Spinal cord (tissue), 10 donors: ENCODE measurements at places on chromosomes 12 and 14. TPM values are rescaled to one million over a fixed set of nuclear protein-coding genes. Genes with fewer than 3 reads are reported as not detected.
A peak's percentile ranks its signal among the peaks of the same experiment; 100 is the strongest.

DNA sequence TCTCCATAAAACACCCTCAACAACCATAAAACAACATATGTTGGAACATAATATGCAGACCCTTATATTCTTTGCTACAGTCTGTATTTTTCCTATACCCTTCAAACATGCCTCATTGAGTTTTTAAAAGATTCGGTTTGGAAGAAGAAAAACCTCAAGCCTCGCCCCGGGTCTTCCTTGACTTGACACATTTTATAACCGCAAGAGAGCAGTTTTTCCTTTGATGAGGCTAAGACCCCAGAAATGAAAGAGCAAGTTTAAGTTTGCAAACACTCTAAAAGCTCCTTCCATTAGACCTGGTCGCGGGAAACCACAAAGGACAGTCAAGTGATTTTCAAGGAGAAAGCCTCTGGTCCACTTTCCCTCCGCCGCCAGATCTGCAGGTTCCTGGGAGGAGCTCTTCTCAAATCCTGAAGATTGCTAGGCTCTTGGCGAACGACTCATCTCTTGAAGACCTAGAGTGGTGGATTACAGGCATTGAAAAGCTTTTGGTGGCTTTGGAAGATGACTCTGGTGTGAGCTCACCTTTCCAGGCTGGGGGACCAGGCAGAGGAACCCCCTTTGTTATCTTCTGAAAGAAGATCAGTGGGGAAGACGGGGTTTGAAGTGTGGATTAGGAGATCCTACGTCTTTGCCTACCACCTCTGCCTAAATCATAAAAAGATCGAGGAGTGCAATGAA, at the start of gene ASCL4:
ASCL4 (plus strand) TSS at position 356 of the 681 bp plus-strand sequence. CDS start 515 bp downstream, outside the sequence.
- no peak within 1 kb of the TSS for H3K27ac ChIP-seq
- H3K27me3 ChIP-seq, result peaks cover 43% of the 10 kb centered on the region
- H3K36me3 ChIP-seq, result no peaks in the 10 kb centered on the region
- H3K4me3 ChIP-seq, result no peak within 1 kb of the TSS
- peaks cover 5% of the 10 kb centered on the region for H3K4me1 ChIP-seq
- no peak for DNase-seq

GRCh38 chr12:92987846-92988621, 58.9 kb upstream of the EEA1 start:
- H3K36me3 ChIP-seq, result no peaks in the 10 kb centered on the region
- no peaks in the 10 kb centered on the region for H3K27me3 ChIP-seq

DNA sequence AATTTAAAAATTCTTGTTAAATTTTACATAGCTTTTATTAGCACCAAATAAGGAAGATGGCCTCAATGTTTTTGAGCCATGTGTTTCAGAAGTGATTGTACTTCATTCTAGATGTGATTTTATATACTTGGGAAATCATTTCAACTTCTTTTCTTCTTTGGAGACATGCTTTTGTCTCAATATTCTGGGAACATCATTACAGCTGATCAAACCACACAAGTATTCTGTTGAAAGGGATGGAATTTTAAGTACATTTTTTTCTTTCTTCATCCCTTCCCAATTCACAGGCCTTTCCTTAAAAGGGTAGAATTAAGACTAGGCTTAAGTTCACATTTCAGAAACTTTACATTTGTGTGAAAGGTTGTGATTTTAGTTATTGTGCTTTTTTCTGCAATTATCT, 66.4 kb downstream of the PAPOLA start:
- no peaks in the 10 kb centered on the region for H3K27me3 ChIP-seq
- H3K27ac ChIP-seq, result no peak overlapping the region
- no peaks in the 10 kb centered on the region for H3K36me3 ChIP-seq
- H3K4me1 ChIP-seq, result no peaks in the 10 kb centered on the region
- no peak for DNase-seq

DNA sequence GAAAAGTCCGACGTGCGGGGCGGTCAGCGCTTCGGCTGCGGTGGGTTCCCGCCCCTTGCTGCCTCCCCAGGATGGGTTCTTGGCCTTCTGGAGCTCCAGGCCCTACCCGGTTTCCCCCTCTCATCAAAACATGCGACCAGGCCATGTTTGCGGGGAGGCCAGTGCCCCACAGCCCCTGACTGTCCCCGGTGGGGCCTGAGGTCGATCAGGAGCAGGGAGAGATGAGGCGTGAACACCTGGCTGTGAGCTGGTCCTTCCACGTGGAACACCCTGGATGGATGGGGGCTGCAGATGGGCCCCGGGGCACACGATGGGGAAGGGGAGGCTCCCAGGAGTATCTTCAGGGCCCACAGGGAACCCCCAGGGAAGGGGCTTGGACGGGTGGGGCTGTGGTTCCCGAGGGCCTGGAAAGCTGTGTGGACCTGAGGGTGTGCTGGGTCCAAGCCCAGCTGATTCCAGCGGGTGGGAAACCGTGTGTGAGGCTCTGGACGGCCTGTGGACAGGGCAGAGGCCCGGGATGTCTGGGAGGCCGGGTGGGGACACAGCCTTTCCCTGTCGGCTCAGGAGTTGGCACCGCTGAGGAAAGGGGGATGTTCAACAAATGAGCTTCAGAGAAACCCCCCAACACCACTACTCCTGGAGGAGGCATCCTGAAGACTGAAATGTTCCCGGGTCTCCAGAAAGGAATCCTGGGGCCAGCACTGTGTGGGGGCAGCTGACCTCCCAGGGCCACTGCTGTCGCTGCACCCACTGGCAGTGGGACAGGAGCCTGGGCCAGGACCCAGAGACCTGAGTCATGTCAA, 187.0 kb upstream of the C14orf180 start:
- H3K36me3 ChIP-seq, result no peaks in the 10 kb centered on the region
- peaks cover 5% of the 10 kb centered on the region for H3K27me3 ChIP-seq
- H3K4me3 ChIP-seq, result no peak overlapping the region

DNA sequence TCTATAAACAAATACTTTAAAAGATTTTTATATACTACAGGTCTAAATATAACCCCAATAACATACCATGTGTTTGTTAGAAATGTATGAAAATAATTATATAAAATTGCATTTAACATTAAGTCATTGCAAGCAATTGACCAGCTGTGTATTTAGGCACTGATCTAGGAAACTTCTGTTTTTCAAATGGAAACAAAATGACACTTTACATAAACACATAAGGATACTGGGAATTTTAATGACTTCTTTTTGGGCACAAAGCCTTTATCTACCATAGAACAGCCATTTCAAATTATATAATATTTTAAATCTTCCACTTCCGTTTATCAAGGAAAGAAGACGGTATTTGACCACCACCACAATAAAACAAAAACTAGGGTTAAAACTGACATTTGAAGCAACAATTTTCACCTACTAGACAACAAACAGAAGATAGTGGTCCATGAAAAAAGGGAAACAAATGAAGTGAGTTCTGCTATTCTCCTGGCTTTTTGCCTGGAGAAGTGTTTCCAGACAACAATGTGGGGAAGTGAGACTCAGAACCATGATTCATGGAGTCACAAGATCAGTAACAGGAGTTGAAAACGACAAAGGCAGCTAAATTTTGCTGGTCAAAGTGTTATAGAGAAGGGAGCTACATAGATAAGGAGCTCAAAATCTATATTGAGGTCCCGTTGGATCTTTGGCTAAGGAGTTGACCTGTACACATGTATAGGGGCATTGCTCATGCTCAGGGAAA, 475.1 kb downstream of the TRHDE start:
- no peak for DNase-seq
- no peak overlapping the region for H3K27ac ChIP-seq
- H3K27me3 ChIP-seq, result no peaks in the 10 kb centered on the region
- H3K36me3 ChIP-seq, result no peaks in the 10 kb centered on the region
- H3K4me1 ChIP-seq, result no peaks in the 10 kb centered on the region

DNA sequence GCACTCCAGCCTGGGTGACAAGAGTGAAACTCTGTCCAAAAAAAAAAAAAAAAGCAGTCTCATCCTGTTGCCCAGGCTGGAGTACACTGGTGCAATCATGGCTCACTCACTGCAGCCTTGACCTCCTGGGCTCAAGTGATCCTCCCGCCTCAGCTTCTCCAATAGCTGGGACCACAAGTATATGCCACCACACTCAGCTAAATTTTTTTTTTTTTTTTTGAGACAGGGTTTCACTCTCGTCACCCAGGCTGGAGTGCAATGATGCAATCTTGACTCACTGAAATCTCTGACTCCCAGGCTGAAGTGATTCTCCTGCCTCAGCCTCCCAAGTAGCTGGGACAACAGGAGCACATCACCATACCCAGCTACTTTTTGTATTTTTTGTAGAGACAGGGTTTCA, 5.2 kb upstream of the CNPY2 start:
- H3K4me1 ChIP-seq, result peaks cover 8% of the 10 kb centered on the region
- H3K27ac ChIP-seq, result no peak overlapping the region
- H3K4me3 ChIP-seq, result no peak overlapping the region
- no peaks in the 10 kb centered on the region for H3K27me3 ChIP-seq
- no peak for DNase-seq

DNA sequence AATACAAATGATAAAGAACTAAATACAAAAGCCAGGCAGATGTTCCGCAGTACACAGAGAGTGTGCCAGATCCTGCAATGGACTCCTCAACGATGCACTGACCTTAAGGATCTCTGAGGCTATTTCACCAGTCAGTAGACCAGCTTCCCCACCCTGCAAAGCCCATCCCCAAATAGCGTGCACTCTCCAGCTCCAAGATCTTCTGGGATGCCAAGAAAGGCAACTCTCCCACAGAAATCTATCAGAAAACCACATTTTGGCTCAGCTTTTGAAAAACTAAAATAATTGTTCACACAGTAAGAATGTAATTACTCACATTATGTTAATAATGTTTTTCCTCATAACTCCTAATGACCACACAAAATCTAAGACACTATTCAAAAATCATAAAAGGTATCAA, 90.4 kb downstream of the PPP2R5E start:
- no peak for DNase-seq
- no peaks in the 10 kb centered on the region for H3K27me3 ChIP-seq
- H3K4me1 ChIP-seq, result peaks cover 4% of the 10 kb centered on the region
- H3K36me3 ChIP-seq, result no peaks in the 10 kb centered on the region

DNA sequence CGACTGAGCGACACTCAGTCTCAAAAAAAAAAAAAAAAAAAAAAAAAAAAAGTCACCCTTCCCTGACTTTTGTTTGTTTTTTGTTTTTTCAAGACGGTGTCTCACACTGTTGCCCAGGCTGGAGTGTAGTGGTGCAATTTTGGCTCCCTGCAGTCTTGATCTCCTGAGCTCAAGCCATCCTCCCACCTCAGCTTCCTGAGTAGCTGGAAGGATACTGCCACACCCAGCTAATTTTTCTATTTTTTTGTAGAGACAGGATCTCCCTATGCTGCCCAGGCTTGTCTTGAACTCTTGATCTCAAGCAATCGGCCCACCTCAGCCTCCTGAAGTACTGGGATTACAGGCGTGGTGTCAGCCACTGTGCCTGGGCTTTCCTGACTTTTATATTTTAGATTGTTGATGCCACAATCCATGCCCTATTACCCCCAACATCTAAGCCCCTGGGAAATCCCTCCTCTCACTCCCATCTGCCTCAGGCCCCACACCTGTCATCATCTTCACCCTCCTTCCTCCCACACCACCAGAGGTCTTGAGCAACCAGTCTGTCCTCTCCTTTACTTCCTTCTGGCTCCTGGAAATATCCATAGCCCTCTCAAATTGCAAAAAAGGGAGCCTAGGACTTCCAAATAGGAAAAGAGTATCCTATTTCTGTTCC, 7.8 kb downstream of the IKZF4 start:
- peak overlapping the region; percentile 61 for H3K27ac ChIP-seq
- peaks cover 9% of the 10 kb centered on the region for H3K4me1 ChIP-seq
- H3K4me3 ChIP-seq, result no peak overlapping the region
- peaks cover 74% of the 10 kb centered on the region for H3K36me3 ChIP-seq
- no peaks in the 10 kb centered on the region for H3K27me3 ChIP-seq

- no peaks in the 10 kb centered on the region for H3K27me3 ChIP-seq
- no peak for DNase-seq
- no peaks in the 10 kb centered on the region for H3K4me1 ChIP-seq
- no peaks in the 10 kb centered on the region for H3K36me3 ChIP-seq
Observed at GRCh38 chr12:93447555-93448290, 6.0 kb upstream of the UBE2N start.

- H3K27ac ChIP-seq, result no peak overlapping the region
- DNase-seq, result peak; percentile 91
- H3K4me1 ChIP-seq, result peaks cover 21% of the 10 kb centered on the region
- H3K27me3 ChIP-seq, result no peaks in the 10 kb centered on the region
- H3K36me3 ChIP-seq, result peaks cover 25% of the 10 kb centered on the region
- H3K4me3 ChIP-seq, result no peak overlapping the region
Observed at GRCh38 chr14:54769951-54770863, 132.4 kb downstream of the GCH1 start.

GRCh38 chr12:92002673-92003382, 142.8 kb downstream of the BTG1 start:
- peak; percentile 47 for DNase-seq
- no peaks in the 10 kb centered on the region for H3K27me3 ChIP-seq
- no peaks in the 10 kb centered on the region for H3K4me1 ChIP-seq
- no peak overlapping the region for H3K4me3 ChIP-seq
- no peak overlapping the region for H3K27ac ChIP-seq

GRCh38 chr12:52351196-52352059, 15.9 kb downstream of the KRT85 start:
- H3K27ac ChIP-seq, result no peak overlapping the region
- no peaks in the 10 kb centered on the region for H3K27me3 ChIP-seq
- peak; percentile 48 for DNase-seq

DNA sequence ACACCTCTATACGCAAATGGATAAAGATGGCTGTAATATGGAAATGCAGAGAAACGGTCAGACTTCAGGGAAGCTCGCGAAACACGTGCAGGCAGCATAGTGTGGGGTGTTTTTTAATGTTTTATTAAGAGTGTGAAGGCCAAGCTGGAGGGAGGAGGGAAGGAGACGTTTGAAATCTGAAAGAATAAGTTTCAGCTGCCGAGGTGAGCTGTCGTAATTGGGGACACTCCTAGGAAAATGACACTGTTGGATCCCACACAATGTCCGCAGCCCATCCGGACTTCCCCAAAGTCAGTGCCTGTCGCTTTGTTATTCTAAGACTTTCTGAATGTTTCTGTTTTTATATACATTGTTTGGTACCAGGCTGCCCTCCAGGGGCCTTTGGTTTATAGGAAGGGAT, 8.3 kb downstream of the FZD10 start:
- no peak for DNase-seq
- H3K4me3 ChIP-seq, result no peak overlapping the region
- H3K27me3 ChIP-seq, result peaks cover 8% of the 10 kb centered on the region
- H3K4me1 ChIP-seq, result no peaks in the 10 kb centered on the region
- H3K36me3 ChIP-seq, result no peaks in the 10 kb centered on the region

DNA sequence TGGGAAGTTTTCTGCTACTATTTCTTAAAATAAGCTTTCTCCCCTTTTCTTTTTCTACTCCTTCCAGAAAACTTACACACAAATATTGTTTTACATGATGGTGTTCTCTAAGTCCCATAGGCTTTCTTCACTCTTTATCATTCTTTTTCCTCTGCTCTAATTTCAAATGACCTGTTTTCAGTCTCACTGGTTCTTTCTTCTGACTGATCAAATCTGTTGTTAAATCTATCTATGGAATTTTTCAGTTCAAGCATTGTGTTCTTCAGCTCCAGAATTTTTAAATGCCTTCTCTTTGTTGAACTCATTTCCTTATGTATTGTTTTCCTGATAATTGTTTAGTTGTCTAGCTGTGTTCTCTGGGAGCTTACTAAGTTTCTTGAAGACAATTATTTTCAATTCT, 29.5 kb upstream of the CNOT2 start:
- no peaks in the 10 kb centered on the region for H3K27me3 ChIP-seq
- H3K36me3 ChIP-seq, result no peaks in the 10 kb centered on the region
- H3K27ac ChIP-seq, result no peak overlapping the region
- H3K4me1 ChIP-seq, result no peaks in the 10 kb centered on the region

Gene KRT83
- not detected for total RNA-seq

Gene INHBC
- total RNA-seq, result not detected

Gene AQP6
- total RNA-seq, result 2.1 TPM

Gene NUAK1
- 57.9 TPM for total RNA-seq

Gene CLEC1A
- total RNA-seq, result 14.9 TPM

Gene KRT74
- total RNA-seq, result 0.10 TPM

Gene ACOT4
- total RNA-seq, result 1.1 TPM
